Stimulated activated CD8-positive, alpha-beta memory T cell treated with anti-CD3 and anti-CD28 coated beads, Interleukin-7, amount 100 ng/mL, for 1 hour (primary cell): ENCODE measurements at places on chromosomes 7 and 10.

DNA sequence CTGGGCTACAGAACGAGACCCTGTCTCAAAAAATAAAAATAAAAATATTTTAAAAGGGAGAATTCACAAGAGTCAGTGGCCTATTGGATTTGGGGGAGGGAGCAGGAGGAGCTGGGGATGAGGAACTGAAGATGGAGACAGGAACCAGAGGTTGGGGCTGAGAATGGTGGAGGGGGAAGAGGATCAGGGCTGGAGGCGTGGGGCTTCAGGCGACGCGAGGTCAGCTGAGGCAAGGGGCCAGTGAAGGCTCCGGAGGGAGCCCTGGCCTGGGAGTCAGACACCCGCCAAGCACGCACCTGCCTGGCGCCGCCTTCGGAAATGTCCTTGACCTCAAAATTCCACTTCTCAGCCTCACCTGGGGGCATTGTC, 671 bp upstream of the CLEC2L start:
- no peak for DNase-seq

GRCh38 chr7:100866729-100867039, 503 bp upstream of the TRIP6 start:
- no peak for DNase-seq

- no peak for DNase-seq
Observed at GRCh38 chr7:77899516-77899915, 100.9 kb downstream of the PHTF2 start.

GRCh38 chr10:119368991-119369869, 161.9 kb downstream of the GRK5 start:
- DNase-seq = no peak

- no peak for DNase-seq
Observed at GRCh38 chr7:158076215-158076614, 511.4 kb downstream of the PTPRN2 start.

DNA sequence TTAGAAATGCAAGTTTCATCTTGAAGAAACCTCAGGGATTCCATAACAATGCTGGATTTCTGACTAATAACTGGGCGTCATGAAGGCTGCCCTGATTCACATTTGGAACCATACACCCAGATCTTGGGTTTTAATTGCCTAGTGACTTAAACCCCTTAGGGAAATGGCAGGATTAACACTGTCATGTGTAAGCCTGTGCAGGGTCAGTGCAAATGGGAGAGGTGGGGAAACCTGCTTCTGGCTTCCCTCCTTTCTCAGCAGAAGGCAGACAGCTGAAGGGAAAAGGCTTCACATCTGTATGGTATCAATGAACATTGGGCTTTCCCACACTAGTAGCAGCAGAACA, 364.2 kb downstream of the ANKRD30A start:
- DNase-seq = no peak

DNA sequence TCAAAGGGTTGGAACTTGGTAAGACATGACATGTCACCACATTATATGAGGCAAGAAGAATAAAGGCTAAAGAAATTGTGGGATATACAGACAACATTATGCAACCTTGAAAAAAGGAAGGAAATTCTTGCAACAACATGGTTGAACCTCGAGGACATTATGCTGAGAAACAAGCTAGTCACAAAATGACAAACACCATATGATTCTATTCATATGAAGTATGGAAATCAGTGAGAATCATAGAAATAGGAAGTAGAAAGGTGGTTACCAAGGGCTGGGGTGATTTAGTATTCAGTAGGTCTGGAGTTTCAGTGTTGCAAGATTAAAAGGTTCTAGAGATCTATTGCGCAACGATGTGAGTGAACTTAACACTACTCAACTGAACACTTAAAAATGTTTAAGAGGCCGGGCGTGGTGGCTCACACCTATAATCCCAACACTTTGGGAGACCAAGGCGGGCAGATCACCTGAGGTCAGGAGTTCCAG, 126.9 kb upstream of the TBX20 start:
- DNase-seq = no peak

DNA sequence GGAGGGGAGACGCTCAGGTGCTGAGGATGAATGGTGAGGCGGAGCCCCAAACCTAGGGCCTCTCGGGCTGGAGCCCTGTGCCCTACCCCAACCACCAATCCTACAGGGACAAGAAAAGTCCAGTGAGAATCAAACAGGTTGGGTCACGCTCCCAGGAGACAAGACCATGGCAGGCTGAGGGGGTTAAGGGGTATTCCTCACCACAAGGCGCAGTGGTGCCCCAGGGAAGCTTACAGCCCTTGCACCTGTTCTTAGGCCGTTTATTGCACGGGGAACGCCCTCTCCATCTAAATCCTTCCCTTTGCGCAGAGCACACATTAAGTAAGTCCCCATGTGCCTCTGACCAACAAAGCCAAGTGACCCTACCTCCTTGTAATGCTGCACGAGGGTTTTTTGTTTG, 3.5 kb downstream of the FZD9 start:
- DNase-seq = no peak

DNA sequence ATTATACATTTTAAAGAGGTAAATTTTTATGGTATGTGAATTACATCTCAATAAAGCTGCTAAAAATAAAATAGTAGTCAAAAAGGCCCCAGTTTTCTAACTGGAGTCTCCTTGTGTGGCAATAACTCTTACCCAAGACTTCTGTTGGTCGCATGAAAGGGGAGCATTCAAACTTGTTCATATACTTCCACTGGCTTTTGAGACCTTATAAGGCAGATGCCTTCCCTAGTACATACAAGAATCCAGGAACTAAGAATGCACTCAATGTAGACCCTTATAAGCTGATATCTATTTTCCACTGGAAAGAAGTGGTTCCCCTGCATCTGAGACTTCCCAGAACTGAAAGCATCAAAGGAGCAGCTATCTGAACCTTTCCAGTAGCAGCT, 13.0 kb downstream of the BCAP29 start:
- DNase-seq = no peak

DNA sequence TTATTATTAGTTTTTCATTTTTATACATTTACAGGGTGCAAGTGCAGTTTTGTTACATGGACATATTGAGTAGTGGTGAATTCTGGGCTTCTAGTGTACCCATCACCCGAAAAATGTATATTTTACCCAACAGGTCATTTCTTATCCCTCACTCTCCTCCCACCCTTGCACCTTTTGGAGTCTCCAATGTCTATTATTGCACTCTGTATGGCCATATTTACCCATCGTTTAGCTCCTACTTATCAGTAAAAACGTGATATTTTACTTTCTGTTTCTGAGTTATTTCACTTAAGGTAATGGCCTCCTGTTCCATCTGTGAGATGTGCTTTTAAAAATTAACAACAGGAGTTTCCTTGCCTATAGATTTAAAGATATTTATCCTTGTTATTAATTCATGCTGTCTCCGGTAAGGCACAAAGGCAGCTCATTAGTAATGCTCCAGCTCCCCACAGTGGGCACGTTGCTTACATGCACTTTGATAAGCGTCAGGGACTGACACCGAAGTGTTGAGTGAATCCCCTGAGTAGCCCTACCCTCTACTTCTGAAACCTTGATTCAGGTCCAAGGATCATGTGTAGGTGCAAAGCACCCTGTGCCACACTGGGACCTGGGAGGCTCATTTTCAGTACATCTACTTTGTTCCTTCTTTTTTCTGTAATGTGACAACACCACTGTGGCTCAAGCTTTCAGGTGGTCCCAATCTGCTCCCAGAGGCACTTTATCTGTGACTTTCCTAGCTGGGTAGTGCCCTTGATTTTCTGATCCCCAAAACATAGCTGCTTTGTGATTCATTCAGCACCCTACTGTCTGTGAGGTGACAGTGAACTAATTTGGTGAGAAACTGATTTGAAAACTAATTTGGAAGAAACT, 27.3 kb downstream of the HYAL4 start:
- no peak for DNase-seq

- no peak for DNase-seq
Observed at GRCh38 chr10:36556468-36556867, 568.9 kb upstream of the ANKRD30A start.

DNA sequence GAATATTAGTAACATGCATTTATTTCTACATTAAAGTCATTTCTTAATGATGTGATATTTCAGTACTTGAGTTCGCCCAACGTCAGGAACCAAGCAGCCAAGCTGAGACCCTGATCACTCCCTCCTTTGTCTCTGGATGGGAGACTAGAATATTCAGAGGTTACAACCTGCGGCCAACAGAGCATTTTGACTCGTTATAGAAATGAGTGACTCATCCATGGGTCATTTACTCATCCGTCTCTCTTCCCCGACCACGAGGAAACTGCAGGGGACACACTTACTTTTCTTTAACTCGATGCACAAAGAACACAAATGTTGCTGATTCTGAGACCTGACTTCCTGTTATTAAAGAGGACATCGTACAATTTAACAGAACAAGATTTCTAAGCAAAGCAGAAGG, 343.3 kb downstream of the FRMD4A start:
- DNase-seq = no peak

DNA sequence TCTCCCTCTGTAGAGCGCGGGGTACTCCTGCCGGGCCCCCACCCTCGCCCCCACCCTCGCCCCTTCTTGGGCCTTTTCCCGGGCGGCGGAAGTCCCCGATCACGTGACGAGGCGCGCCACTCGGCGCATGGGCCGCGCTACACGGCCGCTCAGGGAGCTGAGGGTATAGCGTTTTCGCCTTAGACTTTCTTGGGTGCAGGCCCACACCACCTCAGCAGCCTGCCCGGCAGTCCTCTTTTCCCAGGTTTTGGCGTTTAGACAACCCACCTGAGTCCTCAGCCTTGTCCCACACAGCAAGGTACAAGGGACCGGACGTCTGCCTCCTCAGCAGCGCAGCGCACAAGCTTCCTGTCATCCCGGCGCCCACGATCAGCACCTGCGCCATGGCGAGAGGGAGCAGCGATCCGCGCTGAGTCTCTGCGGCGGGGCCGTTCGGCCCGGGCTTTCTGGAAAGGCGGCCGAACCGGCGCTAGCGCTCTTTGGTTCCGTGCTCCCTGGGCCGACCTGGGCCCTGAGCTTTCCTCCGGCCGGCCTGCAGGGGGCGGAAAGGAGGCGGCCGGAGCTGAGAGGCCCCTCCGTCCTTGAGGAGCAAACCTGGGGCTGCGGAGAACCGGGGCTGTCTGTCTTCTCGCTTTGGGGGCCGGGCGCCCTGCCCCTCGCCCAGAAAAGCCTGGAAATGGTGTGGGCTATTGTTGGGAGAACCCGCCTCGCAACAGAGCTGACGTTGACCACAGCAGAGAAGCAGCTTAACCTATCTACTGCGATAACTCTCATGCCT, at the start of gene RNLS:
RNLS (minus strand) TSS at position 513 of the 778 bp plus-strand sequence.
- peak; percentile 32 for DNase-seq

- no peak for DNase-seq
Observed at GRCh38 chr10:79299397-79300241, 47.6 kb upstream of the PPIF start.

- no peak for DNase-seq
Observed at GRCh38 chr10:92011560-92012214, 88.1 kb downstream of the BTAF1 start.

- no peak for DNase-seq
Observed at GRCh38 chr7:45982907-45983719, 62.0 kb upstream of the IGFBP3 start.

- DNase-seq = no peak
Observed at GRCh38 chr7:112337892-112338291, 112.4 kb upstream of the IFRD1 start.

DNA sequence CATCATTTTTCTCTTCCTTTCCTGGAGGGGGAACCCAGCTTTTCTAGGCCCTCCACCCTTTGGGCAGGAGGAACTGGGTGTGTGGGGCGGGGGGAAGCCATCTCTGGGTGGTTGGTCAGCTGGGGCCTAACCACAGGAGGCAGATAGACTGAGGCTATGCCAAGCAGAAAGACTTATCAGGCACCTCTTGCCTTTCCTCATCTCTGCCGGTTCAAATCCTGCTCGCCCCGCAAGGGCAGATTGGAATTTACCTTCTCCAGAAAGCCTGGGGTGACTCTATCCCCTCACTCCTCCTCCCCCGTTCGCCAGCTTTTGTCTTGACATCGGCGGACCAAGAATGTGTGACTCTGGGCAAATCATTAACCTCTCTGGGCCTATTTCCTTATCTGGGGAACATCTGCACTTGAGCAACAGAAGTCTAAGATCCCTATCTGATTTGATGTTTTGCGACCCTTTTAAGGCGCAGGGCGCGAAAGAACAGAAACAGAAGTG, 584 bp upstream of the GARS1 start:
- DNase-seq = peak; percentile 4

GRCh38 chr7:186516-187113, 5.8 kb upstream of the FAM20C start:
- DNase-seq = no peak

- no peak for DNase-seq
Observed at GRCh38 chr7:144771927-144772326, 63.9 kb downstream of the TPK1 start.

DNA sequence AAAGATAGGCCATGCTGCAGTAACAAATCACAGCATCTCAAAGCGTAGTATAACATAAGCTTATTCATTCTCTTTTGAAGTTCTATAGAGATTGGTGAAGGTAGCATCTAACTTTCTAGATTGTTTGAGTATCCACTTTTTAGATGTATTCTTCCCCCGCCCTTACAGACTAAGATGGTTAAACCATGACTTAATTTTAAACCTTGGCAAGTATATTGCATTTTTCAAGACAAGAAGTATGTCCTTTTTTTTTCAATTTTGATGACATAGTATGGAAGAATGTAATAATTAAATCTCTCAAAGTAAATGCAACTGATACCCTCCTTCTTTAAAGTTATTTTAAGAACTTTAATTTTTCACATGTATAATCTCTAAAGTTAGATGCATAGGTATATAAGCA, 190.0 kb downstream of the KCND2 start:
- no peak for DNase-seq

GRCh38 chr10:34446049-34446448, 369.0 kb downstream of the PARD3 start:
- DNase-seq = no peak

GRCh38 chr10:97798958-97799610, 27.3 kb upstream of the SFRP5 start:
- no peak for DNase-seq

- no peak for DNase-seq
Observed at GRCh38 chr10:71597821-71598498, 121.6 kb downstream of the C10orf105 start.

GRCh38 chr10:42753126-42753506, 29.5 kb upstream of the BMS1 start:
- peak; percentile 24 for DNase-seq

DNA sequence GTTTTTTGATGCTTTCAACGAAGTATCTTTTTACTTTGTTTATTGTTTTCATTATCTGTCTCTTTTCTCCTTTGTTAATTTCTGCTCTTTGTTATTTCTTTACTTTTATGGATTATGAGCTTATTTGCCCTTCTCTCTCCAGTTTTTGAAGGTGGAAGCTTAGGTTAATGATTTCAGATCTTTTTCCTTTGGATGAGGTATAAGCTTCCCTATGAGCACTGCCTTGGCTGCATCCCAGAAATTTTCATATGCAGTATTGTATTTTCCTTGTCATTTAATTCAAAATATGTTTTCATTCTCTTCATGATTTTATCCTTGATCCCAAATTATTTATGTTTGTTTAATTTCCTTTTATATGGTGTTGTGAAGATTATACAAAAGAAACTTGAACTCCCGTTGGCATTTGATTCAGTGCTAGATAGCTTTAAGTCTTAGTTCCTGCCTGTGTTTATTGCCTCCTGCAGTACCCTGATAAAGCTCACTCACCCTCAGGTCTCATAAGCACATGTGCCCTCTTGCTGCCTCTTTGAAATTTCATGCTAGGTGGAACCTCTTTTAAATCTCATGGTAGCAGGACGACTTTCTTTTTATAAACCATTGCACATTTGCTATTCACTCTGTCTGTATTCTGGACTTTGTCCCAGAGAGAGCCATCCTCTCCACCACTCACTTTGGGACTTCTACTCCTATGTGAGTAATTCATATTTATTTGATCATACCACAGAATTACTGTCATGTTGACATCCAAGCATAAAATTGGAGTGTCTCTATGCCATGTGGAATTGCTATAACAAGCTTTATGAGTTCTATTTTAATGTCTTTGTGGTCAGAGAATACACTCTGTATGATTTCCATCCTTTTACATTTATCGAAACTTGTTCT, 23.0 kb upstream of the CEP41 start:
- no peak for DNase-seq
